ENCODE measurements at places on chromosomes 3 and 15. TPM values are rescaled to one million over a fixed set of nuclear protein-coding genes. Genes with fewer than 3 reads are reported as not detected.

The CCR1 gene
- 6.6 TPM for total RNA-seq

The PSTPIP1 gene
- 15.7 TPM for total RNA-seq

The LYZL4 gene
- total RNA-seq: not detected

The MST1R gene
- total RNA-seq: 177 TPM

The FETUB gene
- not detected for total RNA-seq

The COX17 gene
- total RNA-seq: 47.7 TPM

- peak overlapping the region; percentile 32 for H3K27ac ChIP-seq
- peaks cover 6% of the 10 kb centered on the region for H3K36me3 ChIP-seq
- no peaks in the 10 kb centered on the region for H3K27me3 ChIP-seq
- H3K4me3 ChIP-seq: no peak overlapping the region
- no peak for DNase-seq
Measured at GRCh38 chr3:45079715-45080114, 53.6 kb downstream of the CLEC3B start.

GRCh38 chr15:65833501-65834205 lies 35.6 kb upstream of the RAB11A start:
- peak overlapping the region; percentile 79 for H3K27ac ChIP-seq
- H3K27me3 ChIP-seq: no peaks in the 10 kb centered on the region
- no peak for DNase-seq
- no peak overlapping the region for H3K4me3 ChIP-seq
- peaks cover 24% of the 10 kb centered on the region for H3K4me1 ChIP-seq

DNA sequence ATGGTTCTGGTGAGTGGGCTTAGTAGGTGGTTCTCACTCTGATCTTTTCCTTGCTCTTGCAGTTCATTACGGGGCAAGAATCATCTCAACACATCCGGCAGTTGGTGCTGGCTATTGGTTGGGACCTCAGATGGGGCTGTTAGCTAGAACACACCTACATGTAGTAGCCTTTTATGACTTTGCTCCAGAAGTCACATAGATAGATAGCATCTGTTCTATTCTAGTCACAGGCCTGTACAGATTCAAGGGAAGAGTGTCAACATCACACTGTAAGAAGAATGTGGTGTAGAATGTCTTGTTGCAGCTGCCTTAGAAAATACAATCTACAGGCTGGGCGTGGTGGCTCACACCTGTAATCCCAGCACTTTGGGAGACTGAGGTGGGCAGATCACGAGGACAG lies 15.1 kb downstream of the RAB5A start:
- no peak overlapping the region for H3K27ac ChIP-seq
- no peak for DNase-seq
- no peak overlapping the region for H3K4me3 ChIP-seq

- DNase-seq: no peak
- H3K27ac ChIP-seq: no peak overlapping the region
- no peaks in the 10 kb centered on the region for H3K27me3 ChIP-seq
- no peaks in the 10 kb centered on the region for H3K4me1 ChIP-seq
- no peak overlapping the region for H3K4me3 ChIP-seq
Measured at GRCh38 chr3:72047221-72047871, 262.4 kb upstream of the PROK2 start.

- no peak overlapping the region for H3K4me3 ChIP-seq
- DNase-seq: no peak
- no peaks in the 10 kb centered on the region for H3K27me3 ChIP-seq
- H3K4me1 ChIP-seq: no peaks in the 10 kb centered on the region
- no peak overlapping the region for H3K27ac ChIP-seq
Measured at GRCh38 chr3:133289322-133289721, 110.5 kb upstream of the BFSP2 start.

- H3K27me3 ChIP-seq: no peaks in the 10 kb centered on the region
- DNase-seq: no peak
- H3K4me1 ChIP-seq: no peaks in the 10 kb centered on the region
- H3K4me3 ChIP-seq: no peak overlapping the region
- H3K36me3 ChIP-seq: no peaks in the 10 kb centered on the region
Measured at GRCh38 chr3:196974661-196975060, 6.0 kb upstream of the PIGZ start.

- H3K27ac ChIP-seq: peak overlapping the region; percentile 94
- H3K4me3 ChIP-seq: peak overlapping the region; percentile 91
- H3K4me1 ChIP-seq: peaks cover 35% of the 10 kb centered on the region
- DNase-seq: no peak
- H3K27me3 ChIP-seq: no peaks in the 10 kb centered on the region
Measured at GRCh38 chr15:75640483-75641178, 607 bp upstream of the IMP3 start.

DNA sequence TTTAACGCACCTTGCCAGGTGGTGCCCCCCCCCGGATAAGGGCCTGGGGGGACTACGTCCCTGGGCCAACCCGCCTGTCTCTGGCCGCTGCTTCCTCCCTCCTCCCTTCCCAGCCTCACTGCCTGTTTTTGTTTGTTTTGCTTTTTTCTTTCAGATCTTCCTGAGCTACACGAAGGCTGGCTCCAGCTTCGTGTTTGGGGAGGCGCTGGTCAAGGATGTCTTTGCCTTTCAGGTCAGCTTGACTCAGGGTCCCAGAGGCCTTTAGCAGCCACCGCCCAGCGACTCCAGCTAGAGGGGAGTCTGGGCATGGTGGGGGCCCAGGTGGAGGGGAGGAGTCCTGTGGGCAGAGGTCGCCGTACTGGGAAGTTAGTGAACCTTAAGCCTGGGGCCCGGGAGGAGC lies 24.1 kb downstream of the SLC28A1 start:
- DNase-seq: no peak
- no peak overlapping the region for H3K27ac ChIP-seq
- peaks cover 20% of the 10 kb centered on the region for H3K4me1 ChIP-seq
- no peaks in the 10 kb centered on the region for H3K27me3 ChIP-seq
- peaks cover 6% of the 10 kb centered on the region for H3K36me3 ChIP-seq
- no peak overlapping the region for H3K4me3 ChIP-seq

GRCh38 chr3:157384491-157384890 lies 52.2 kb upstream of the PTX3 start:
- no peaks in the 10 kb centered on the region for H3K4me1 ChIP-seq
- no peak overlapping the region for H3K4me3 ChIP-seq
- no peaks in the 10 kb centered on the region for H3K27me3 ChIP-seq
- H3K27ac ChIP-seq: no peak overlapping the region
- DNase-seq: no peak

GRCh38 chr15:56232058-56232457 lies 11.6 kb downstream of the RFX7 start:
- H3K4me1 ChIP-seq: no peaks in the 10 kb centered on the region
- no peak overlapping the region for H3K4me3 ChIP-seq
- H3K27ac ChIP-seq: no peak overlapping the region
- no peaks in the 10 kb centered on the region for H3K27me3 ChIP-seq
- no peaks in the 10 kb centered on the region for H3K36me3 ChIP-seq
- no peak for DNase-seq

DNA sequence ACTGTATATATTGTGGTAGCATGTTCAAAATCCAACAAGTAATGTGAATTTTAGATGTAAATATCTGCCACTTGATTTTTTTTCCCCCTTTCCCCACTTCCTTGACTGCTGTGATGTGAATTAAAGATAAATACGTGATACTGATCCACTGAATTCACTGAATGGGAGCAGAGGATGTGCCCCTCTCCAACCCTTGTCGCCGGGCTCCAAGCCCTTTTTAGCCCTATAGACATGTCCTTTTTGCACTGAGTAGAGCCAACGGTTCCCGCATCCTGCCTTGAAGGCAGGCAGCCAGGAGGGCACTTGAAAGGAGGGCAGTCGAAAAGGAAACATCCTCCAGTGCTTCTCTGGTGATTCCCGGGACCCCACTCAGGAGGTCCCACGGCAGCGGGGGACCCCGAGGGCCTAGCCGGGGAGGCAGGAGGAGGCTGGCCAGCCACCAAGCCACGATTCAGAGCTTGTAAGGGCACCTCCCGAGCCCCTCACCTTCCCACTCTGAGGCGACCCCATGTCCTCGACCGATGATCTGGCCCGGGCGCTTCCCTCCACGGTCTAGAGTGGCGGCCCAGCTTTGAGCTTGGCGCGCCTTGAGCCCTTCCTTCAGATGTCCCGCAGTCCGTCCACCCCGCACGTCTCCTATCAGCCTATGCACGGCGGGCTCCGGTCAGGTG lies 901 bp upstream of the MANF start:
- H3K27ac ChIP-seq: peak overlapping the region; percentile 94
- DNase-seq: no peak
- peak overlapping the region; percentile 92 for H3K4me3 ChIP-seq

DNA sequence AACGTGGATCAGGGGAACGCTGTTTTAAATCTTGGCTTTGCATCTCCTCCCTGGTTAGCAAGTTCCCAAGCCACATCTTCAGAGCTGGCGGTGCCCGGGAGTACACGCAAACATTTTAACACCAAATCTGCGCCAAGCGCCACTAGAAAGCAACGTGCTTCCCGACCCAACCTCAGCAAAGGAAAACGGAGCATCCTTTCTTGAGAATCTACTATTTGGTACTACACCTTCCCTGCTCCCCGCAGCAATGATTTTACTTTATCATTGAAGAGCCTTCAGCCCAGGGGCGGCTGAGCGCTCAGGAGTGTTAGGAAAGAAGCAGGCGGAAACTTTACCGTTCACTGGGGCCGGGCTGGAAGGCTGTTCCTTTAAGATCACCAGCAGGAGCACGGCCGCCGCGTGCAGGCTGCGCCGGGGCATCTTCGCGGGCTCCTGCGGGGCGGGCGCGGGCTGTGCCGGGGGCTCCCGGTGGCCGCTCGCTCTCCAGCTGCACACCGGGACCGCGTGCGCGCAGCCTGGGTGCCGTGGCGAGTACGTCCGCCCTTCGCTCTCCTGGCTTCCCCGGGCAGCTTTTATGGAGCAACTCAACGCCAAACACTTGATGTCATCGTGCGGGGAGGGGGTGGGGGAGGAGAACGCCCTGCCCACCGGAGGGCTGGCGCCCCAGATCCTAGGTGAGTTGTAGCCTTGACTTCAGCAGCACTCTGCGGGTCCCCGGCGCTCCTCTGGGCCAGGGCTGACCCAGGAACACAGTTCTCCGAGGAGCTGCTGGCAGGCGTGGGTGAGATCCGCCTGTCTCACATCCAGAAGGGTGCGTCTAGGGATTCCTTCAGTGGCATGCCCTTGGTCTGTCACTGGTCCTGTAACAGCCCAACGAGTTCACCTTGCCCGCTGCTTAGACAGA lies at the start of gene CA12:
Gene CA12, minus strand, starts transcription at position 546 of the 904 bp plus-strand sequence. Its CDS starts 126 bp downstream, at position 420.
- H3K27me3 ChIP-seq: no peaks in the 10 kb centered on the region
- no peak for DNase-seq
- no peaks in the 10 kb centered on the region for H3K36me3 ChIP-seq
- no peaks in the 10 kb centered on the region for H3K4me1 ChIP-seq
- H3K4me3 ChIP-seq: peak within 1 kb of the TSS; percentile 66
- H3K27ac ChIP-seq: peak within 1 kb of the TSS; percentile 45

DNA sequence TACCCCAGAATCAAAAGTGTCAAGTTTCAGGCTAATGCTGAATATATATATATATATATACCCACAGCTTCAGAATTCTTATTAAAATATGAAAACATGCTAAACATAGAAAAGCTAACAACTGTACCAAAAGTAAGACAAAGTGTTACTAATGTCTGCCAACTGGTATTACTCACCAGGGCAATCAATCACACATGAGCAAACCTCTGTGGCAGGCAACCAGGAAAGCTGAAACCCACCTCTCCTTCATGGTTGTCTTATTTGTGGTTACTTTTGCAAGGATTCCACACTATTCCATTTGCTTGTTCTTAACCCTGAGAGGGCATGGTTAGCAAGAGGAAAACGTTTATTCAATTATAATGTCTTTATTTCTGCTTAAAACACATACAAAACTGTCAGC lies 512.3 kb upstream of the MDFIC2 start:
- no peaks in the 10 kb centered on the region for H3K27me3 ChIP-seq
- no peak overlapping the region for H3K27ac ChIP-seq
- no peak overlapping the region for H3K4me3 ChIP-seq
- H3K4me1 ChIP-seq: no peaks in the 10 kb centered on the region
- no peaks in the 10 kb centered on the region for H3K36me3 ChIP-seq

- no peaks in the 10 kb centered on the region for H3K27me3 ChIP-seq
- H3K27ac ChIP-seq: peak overlapping the region; percentile 48
- H3K4me1 ChIP-seq: no peaks in the 10 kb centered on the region
- no peak for DNase-seq
Measured at GRCh38 chr3:100087198-100087597, 27.1 kb downstream of the FILIP1L start.

DNA sequence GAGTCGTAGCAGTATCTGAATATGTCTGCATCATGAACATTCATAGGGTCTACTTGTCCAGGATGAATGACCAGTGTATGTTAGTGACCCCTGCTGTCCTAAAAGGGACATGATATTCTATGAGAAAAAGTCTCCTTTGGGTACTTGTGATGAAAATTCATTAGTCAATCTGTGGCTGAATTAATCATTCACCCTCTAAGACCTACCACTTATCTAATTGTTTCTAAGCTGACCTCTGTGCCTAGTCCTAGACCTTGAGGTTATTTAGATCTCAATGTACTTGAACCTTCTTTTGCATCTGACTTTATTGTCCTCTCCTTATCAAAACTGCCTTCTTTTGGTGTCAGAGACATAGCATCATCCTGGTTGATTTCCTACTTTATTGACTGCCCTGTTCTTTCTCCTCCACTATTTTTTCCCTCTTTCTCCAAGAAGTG lies 799.3 kb downstream of the DIPK2A start:
- DNase-seq: no peak
- no peaks in the 10 kb centered on the region for H3K36me3 ChIP-seq
- no peak overlapping the region for H3K27ac ChIP-seq
- no peaks in the 10 kb centered on the region for H3K27me3 ChIP-seq
- no peak overlapping the region for H3K4me3 ChIP-seq

DNA sequence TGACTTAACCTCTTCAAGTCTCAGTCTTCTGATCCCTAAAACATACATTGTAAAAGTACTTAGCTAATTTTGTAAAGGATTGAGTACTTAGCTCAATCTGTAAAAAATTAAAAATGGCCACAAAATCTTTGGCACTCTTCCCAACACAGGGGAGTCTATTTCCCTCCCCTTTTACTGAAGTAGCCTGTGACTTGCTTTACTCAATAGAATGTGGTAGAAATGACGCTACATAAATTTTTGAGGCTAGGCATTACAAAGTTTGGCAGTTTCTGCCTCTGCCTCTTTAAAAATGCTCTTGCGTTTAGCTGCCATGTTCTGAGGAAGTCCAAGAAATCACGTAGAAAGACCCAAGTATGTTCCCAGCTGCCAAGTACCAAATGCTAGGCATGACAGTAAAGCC lies 80.2 kb downstream of the CBLB start:
- H3K4me3 ChIP-seq: no peak overlapping the region
- no peaks in the 10 kb centered on the region for H3K36me3 ChIP-seq
- H3K4me1 ChIP-seq: no peaks in the 10 kb centered on the region
- H3K27ac ChIP-seq: no peak overlapping the region
- H3K27me3 ChIP-seq: no peaks in the 10 kb centered on the region
- no peak for DNase-seq

- H3K27ac ChIP-seq: no peak overlapping the region
- DNase-seq: no peak
- H3K4me1 ChIP-seq: no peaks in the 10 kb centered on the region
- no peak overlapping the region for H3K4me3 ChIP-seq
- H3K27me3 ChIP-seq: no peaks in the 10 kb centered on the region
Measured at GRCh38 chr3:88410259-88410658, 260.5 kb downstream of the C3orf38 start.

DNA sequence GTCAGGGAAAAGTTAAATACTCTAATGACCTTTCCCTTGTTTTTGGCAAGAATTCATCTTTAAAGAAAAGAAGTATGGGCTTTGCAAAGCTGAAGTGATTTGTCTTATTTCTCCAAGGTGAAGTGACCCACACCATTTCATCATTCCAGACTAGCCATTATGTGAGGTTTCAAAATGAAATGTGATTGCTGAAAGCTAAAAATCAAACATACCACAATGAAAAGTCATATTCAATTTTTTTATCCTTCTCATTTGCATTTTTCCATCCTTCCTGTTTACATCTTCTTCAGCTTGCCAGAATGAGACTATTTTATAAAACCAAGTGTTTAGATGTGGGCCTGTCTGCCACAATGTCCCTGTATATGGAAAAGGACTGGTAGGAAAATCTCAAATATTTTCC lies 142.3 kb upstream of the STRIT1 start:
- H3K27me3 ChIP-seq: no peaks in the 10 kb centered on the region
- H3K27ac ChIP-seq: no peak overlapping the region
- DNase-seq: no peak
- no peak overlapping the region for H3K4me3 ChIP-seq
- H3K36me3 ChIP-seq: no peaks in the 10 kb centered on the region
